CD4-positive, alpha-beta T cell treated with Interleukin-15 for 4 hours (primary cell): ENCODE measurements at places on chromosomes 12 and 14.

DNA sequence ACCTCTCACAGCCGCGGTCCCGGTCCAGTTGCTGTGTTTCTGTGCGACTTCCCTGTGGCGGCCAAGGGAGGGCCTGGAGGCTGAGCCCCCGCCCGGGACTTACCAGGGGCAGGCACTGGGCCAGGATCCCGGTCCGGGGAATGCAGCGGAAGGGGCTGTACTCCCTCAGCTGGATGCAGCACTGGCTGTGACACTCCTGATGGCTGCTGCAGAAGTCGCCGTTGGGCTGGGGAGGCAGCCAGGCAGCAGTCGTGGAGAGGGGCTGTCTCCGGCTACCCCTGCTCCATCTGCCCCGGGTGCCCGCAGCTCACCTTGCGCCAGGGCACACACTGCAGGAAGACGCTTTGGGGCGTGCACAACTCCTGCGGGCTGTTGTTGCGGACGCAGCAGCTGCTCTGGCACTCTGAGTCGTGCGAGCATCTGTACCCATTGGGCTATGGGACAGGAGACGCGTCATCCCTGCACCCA lies 6.2 kb downstream of the LRCOL1 start:
- no peak for DNase-seq

GRCh38 chr12:121947981-121948380 lies 29.6 kb downstream of the CFAP251 start:
- DNase-seq = no peak

DNA sequence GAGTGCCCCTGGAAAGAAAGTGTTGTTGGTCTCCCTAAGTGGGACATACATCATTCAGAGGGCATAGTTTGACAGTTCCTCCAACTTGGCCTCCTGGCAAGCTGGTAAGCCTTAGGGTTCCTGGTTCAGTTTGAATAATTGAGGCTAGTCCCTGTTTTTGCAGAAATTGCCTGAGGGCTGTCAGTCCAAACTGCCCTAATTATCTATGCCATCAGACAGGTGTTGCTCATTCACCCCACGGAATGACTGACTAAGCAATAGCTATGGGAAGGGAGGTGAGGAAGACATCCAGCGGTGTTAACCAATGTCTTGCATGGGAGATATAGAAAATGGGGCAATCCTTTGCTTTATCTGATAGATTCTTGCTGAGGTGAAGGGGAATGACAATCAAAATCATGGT lies 37.6 kb downstream of the SPTSSA start:
- no peak for DNase-seq

GRCh38 chr12:38961683-38962082 lies 56.3 kb upstream of the CPNE8 start:
- no peak for DNase-seq

GRCh38 chr14:75738192-75738591 lies 77.1 kb downstream of the TTLL5 start:
- no peak for DNase-seq

DNA sequence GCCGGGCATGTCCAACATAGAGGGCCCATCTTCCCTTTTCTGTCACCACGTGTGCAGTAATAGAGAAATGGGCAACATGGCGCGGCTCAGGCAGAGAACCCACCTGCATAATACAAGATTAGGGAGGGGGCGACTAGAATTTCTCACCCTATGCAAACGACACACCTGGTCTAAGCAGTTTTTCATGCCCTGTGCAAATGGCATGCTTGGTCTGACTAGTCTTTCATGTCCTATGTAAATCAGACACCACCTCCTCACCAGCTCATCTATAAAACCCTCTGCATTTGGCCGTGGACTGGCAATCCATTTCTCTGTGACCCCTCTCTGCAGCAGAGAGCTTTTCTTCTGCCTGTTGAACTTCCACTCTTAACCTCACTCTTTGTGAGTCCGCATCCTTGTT lies 180.2 kb upstream of the PZP start:
- DNase-seq = no peak

DNA sequence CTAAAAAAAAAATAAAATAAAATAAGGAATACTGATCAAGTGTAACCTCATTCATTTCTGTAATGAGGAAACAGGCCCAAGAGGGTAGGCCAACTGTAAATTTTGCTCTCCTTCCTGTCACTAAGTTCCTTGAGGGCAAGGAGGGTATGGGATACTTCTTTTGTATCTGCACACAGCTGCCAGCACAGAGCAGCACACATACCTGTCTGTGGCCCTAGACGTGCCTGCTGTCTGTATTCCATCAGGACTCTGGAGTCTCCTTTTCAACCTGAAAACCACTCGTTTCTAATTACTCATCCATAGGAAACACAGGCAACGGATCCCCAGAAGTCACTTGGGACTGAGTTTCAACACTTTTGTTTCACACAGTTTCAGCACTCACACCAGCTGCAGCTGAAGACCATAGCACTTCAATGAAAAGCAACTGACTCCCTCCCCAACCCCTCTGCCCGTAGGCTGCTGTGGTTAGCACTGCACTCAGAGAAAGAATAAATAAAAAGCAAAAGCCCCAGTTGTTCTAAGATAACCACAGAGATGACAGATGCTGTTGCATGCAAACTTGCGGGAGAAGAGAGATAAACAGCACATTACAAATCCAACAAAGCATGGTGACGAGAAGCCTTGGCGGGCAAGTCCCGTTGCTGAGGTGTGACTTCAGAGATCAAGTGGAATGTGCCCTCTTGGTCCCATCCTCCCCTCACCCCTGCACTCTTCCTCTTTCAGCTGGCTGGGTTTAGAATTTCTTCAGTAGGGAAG lies 24.9 kb downstream of the CRACR2A start:
- DNase-seq = peak; percentile 26

GRCh38 chr12:64669270-64669842 lies 59.1 kb downstream of the RASSF3 start:
- peak; percentile 79 for DNase-seq

DNA sequence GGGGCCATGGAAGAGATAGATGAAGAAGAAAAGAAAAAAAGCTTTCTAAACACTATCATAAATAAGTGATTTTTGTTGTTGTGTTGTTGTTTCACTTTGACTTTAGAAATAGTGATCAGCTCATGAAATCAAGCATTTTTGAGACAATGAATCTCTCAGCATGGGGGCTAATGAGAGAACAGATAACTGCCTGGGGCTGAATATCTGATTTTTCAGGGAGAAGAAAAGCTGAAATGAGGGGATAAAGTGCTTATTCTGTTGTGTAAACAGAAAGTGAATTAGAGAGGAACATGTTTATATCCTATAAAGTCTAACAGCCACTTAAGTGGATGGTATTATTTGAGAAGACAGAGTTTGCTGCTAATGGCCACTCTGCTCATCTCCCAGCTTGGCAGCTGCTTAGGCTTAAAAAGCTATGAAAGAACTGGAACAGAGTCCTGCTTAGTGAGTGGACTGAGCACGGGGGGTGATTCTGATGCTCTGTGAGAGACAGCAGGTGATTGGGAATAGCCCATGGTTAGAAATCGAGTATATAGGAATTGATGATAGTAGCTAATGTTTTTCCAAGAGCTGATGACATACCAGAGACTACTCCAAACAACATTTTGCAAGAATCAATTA lies 646.1 kb upstream of the TMEM132C start:
- no peak for DNase-seq

- DNase-seq = peak; percentile 20
Observed at GRCh38 chr12:116955382-116956021, 44.8 kb downstream of the FBXW8 start.

GRCh38 chr12:118307069-118307954 lies 65.4 kb downstream of the TAOK3 start:
- peak; percentile 29 for DNase-seq

DNA sequence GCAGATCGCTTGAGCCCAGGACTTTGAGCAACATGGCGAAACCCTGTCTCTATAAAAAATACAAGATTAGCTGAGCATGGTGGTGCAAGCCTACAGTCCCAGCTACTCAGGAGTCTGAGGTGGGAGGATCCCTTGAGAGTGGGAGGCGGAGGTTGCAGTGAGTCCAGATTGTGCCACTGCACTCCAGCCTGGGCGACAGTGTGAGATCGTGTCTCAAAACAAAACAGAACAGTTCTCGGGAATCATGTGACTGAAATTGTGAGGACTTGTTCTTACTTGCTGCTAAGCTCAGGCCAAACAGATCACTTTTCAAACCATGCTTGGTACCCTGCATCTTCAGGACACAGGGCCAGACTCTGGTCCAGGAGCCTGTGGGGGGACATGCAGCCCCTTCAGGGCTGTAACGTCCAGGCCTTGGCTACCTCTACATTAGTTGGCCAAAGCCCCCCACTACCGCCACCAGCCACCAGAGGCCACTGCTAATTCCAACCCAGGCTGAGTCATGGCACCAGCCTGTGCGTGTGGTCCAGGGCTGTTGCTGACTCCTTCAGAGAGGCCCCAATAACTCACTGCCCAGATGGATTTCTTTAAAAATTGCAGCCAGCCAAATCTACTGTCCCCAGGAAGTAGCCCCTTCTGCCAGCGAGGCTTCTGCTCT lies 33.4 kb upstream of the SYNDIG1L start:
- DNase-seq = peak; percentile 13

- DNase-seq = no peak
Observed at GRCh38 chr12:67816269-67816668, 167.7 kb downstream of the DYRK2 start.

DNA sequence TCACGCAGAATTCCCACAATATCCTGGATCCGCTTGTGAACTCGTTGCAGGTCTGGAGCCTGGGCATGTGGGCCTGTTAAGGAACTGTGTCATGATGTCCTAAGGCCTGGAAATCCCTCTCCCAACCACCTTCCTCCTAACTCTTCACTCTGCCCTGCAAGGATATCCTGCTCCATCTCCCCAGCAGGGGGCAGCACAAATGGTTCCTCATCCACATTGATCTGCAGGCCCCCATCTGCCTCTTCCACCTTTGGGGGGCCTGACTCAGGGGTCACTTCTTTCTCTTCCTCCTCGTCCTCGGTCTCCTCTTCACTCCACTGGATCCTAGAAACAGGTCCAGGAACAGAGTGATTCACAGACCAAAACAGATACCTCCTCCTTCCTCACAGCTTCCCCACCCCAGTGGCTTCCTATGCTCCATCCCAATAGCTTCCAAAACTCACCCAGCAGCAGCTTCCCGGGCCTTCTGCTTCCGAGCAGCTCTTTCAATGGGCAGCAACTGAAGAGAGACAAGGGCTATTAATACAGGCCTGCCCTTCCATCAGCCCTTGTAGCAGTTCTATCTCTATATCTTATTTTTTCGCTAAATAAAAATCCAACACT lies 4.5 kb downstream of the NOP2 start:
- DNase-seq = peak; percentile 62

GRCh38 chr14:102778338-102779083 lies 1.3 kb downstream of the TRAF3 start:
- peak; percentile 20 for DNase-seq

GRCh38 chr14:30058401-30058800 lies 130.8 kb upstream of the PRKD1 start:
- DNase-seq = no peak

GRCh38 chr12:4421590-4422031 lies 24.0 kb downstream of the FGF6 start:
- peak; percentile 54 for DNase-seq

DNA sequence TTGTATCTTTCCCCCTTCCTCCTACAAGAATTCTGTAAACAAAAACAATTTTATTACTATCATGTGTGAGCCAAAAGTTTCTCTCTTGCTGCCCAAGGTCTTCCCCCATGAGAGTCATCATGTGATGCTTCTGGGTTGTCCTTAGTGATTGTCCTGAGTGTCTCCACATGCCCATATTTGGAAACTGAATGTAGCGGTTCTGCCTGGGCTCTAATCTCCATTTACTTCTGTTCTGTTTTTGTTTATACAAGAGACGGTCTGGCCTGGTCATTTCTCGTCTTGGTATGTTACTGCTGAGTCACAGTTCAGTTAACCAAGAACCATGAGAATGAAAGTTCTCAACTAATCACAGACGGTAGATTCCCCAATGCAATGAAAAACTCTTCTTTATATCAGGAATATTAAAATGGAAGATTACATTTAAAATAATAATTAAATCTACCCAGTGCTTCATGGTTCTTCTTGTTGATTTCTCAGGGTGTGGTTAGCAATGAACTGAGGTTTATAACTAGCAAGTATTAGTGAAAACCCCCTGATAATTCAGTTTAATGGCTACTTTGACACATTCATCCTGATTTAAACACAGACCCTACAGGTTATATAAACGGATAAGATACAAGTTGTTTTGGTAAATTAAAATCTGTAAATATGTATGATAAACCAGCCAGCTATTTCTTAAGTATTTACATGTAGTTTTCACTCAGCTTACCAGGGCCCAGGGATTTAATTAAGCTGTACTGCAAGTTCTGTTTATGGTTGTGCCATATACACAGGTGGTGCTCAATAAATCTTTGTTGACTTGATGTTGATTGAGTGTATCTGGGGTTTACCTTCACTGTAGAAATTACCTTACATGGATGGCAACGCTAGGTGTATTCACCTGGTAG lies 81.1 kb downstream of the PELI2 start:
- DNase-seq = no peak

GRCh38 chr12:48961331-48961730 lies 4.0 kb upstream of the ARF3 start:
- DNase-seq = no peak

DNA sequence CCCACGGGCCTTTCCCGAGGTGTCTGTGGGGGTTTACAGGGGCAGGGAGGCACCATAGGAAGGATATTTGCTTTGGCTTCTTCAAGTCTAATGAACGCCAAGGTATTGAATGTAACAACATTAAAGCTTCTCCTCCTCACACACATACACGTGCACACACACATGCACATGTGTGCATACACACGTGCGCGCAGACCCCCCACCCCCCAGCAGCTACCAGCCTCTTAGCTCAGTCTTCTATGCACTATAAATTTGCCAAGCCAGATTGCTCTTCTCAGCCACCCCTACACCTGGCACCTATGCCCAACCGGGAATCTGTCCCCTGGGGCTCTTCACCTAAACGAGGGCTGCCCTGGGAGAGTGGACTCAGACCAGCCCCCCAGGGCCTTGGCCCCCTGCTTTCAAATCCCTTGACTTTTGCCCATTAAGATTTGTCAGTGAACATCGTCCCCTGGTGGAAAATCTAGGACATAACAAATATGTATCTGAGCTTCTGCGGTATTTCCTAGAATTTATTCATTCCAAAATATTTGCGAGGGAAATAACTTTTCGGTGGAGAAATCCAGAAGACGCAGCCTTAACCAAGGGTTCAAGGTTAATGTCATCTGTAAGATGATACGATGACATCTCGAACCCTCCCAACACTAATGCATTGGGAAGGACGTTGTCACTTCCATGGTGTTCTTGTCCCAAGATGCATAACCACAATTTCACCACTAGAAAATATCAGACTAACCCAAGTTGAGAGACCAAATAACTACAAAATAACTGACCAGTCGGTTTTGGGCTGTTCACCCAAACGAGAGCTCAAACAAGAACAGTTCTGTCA lies 330.4 kb downstream of the MED13L start:
- DNase-seq = no peak
